ENCODE measurements at places on chromosomes 3 and 15. TPM values are rescaled to one million over a fixed set of nuclear protein-coding genes. Genes with fewer than 3 reads are reported as not detected.

The FHIT gene
- polyA plus RNA-seq, result 9.2 TPM

DNA sequence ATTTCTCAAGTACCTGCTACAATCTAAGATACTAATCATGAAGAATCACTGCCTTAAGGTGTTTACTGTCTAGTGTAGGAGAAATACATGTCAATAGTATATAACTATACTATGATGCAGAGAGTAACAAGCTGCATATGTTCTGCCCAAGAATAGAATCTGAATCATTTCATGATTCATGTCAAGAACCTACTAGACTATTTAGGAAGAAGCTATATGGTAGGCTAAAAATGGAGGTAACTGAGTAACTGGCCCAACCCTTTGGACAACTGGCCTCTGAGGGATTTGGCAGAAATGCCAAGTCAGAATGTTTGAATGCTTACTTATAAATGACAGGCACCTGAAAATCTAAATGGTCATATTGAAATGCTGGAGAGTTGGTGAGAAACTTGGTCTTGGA, 59.9 kb upstream of the DGKG start:
- no peak for DNase-seq

DNA sequence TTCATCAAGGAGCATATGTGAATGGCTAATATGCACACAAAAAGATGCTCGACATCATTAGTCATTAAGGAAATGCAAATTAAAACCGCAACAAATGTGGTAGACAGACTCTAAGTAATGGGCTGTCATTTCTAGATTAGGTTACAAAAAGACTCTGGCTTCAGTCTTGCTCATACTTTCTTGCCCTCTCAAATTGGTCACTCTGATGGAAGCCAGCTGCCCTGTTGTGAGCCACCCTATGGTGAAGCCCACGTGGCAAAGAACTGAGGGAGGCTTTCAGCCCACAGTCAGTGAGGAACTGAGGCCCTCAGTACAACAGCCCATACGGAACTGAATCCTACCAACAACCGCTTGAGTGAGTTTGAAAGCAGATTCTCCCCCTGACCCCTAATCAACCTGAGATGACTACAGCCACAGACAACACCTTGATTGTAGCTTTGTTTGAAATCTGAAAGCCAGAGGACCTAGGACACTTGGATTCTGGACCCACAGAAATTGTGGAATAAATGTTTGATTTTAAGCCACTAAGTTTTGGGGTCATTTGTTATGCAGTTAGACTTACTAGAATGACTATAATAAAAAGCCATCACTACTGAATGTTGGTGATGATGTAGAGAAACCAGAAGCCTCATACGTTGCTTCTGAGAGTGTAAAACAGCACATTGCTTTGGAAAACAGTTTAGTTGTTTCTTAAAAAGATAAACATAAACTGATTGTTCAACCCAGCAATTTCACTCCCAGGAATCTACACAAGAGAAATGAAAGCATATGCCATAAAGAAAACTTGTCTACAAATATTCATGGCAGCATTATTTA, 45.7 kb downstream of the EHHADH start:
- DNase-seq, result no peak

The TRIM71 gene
- polyA plus RNA-seq, result 0.09 TPM

GRCh38 chr3:129440618-129441190, 680 bp downstream of the IFT122 start:
- no peak for DNase-seq

GRCh38 chr15:32694222-32694983, 23.4 kb upstream of the GREM1 start:
- DNase-seq, result no peak

The CCR1 gene
- 14.5 TPM for polyA plus RNA-seq

- no peak for DNase-seq
These were observed 32.5 kb downstream of the OR5H15 start for GRCh38 chr3:98199020-98199419.

- no peak for DNase-seq
These were observed 3.1 kb downstream of the CMTM6 start for GRCh38 chr3:32499585-32499984.

The PPM1L gene
- 3.3 TPM for polyA plus RNA-seq

The TCTA gene
- polyA plus RNA-seq, result 24.5 TPM

DNA sequence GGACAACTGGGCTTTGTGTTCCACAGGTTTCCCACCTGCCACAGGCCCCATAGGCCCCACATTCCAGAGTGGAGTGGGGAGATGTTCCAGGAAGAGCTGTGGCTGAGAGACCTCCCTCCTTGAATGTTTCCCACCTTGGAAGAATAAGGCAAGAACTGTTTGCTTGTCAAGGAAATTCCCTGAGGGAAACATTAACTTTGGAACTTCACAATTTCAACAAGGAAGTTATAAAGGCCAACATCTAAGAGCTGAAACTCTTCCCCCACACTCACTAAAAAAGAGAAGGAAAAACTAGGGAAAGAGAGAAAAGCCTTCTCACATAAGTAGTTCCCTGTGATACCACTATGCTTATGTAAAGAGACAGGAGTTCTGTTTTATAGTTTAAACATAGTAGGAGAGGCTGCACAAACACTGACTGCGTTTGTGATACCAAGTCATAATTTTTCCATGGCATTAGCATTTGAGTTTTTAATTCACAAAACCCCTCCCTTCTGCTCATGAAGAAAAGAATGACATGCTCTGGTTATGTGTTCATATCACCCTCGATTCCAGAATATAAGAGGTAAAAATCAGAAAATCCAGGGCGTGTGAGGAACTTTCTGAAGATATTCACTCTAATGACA, 39.8 kb upstream of the SPRED1 start:
- DNase-seq, result no peak

GRCh38 chr3:134693804-134694203, 43.0 kb upstream of the KY start:
- no peak for DNase-seq

All from thymus (tissue), 14 donors.